Spinal cord (tissue), 10 donors: ENCODE measurements at places on chromosomes 7 and 10.
A peak's percentile ranks its signal among the peaks of the same experiment; 100 is the strongest.

- H3K4me1 ChIP-seq: peaks cover 39% of the 10 kb centered on the region
- H3K27ac ChIP-seq: peak overlapping the region; percentile 65
- no peak for DNase-seq
- H3K4me3 ChIP-seq: no peak overlapping the region
Observed at GRCh38 chr10:30816820-30817171, 187.2 kb upstream of the LYZL2 start.

- H3K4me1 ChIP-seq: peaks cover 10% of the 10 kb centered on the region
- H3K36me3 ChIP-seq: no peaks in the 10 kb centered on the region
- no peak for DNase-seq
- H3K27ac ChIP-seq: no peak overlapping the region
- no peaks in the 10 kb centered on the region for H3K27me3 ChIP-seq
- H3K4me3 ChIP-seq: no peak overlapping the region
Observed at GRCh38 chr10:126480648-126481047, 92.4 kb upstream of the ADAM12 start.

DNA sequence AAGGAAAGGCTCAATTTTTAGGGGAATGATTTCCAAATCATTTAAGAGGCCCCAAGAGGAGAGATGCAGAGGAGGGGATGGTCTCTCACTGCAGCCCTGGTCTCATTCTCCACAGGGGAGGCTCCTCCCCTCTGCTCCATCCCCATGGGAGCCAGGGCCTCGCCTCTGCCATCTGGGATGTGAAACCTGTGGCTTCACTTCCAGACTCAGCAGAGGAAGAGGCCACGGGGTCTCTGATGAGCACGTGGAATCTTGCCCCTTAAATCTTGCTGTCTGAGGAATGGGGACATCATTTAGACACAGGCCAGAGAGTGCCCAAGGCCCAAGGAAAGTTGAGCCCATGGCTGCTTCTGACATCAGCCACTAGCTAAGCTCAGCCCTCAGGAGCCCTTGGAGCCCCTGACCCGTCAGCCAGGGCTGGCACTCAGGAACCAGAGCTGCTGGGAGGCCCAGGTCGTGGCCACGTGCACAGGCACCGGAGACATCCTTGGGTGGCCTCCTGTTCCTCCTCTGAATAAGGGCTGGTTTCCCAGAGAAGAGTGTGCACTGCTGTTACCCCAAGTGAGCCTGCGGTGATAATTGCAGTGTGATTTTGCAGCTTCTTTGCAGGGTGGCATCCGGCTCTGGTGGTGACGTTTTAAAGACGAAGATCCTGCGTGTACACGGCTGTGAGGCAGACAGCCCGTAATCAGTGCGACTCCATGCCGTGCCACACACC lies 50.5 kb downstream of the VIPR2 start:
- H3K36me3 ChIP-seq: peaks cover 25% of the 10 kb centered on the region
- DNase-seq: no peak
- H3K4me1 ChIP-seq: peaks cover 31% of the 10 kb centered on the region
- H3K27me3 ChIP-seq: no peaks in the 10 kb centered on the region
- H3K27ac ChIP-seq: no peak overlapping the region

DNA sequence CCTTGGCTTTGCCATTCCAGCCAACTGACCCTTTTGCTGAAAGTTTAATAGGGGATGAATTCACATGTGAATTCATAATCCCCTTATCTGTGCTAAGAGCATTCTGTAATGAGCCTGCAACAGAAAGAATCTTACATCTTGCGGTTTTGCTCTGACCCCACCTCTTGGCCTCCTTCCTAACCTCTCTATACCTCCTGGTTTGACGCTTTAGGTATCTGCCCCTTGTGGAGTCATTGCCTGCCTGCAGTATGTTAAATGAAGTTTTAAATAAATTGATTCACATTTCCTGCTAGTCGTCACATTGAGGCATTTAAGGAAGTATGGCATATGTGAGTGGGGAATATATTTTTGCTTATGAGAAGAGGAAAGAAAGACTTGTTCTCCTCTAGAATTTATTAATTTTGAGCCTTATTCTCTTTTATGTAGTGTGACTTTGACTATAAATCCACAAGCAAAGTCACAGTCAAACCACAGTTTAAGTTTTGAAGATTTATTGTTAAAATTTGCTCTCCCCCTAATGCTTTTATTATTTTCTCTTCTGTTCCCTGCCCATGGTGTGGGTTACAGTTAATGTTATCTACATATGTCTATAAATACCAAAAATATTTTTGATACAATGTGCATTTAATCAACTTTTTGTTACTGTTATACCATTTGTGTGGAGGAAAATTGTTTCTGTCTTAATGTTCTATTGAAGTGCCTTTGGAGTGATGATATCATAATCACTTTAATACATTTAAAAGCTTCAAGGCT lies 60.9 kb downstream of the LRMDA start:
- no peak overlapping the region for H3K27ac ChIP-seq
- H3K27me3 ChIP-seq: no peaks in the 10 kb centered on the region
- no peaks in the 10 kb centered on the region for H3K36me3 ChIP-seq
- no peaks in the 10 kb centered on the region for H3K4me1 ChIP-seq
- DNase-seq: no peak

DNA sequence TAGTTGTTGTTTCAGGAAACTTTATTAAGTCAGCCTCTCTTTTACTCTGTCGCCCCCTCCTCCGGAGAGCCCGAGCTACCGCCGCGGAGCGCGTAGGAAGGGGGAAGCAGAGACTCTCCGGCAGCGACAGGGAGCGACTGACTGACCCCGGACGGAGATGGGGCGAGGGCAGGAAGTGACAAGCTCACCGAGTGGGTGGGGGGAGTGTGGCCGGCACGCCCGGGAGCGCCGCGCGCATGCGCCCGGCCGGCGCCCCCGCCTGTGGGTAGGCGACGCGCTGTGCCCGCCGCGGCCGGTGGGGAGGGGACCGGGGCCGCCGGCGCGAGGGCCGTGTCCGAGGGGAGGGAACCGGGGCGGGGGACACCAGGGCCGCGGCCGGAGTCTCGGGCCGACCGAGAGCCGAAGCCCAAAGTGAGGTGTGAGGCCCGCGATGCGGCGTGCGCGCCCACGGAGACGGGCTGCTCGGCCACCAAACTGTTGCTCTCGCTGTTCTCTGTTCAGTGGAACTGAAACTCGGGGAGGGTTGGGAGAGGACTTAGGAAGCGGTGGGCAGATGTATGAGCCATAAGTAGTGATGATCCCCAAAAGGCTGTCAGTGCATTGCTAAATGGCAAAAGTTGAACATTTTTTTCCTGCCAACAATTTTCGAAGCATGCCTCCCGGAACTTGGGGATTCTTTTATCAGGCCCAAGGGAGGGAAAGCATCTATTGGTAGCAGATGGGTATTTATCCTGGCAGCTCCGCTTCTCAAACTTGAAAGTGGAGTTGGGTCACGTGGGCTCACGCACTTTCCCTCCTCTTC lies at the start of gene ZNF800:
ZNF800 (minus strand) TSS at position 143 of the 802 bp plus-strand sequence. CDS start 1,151 bp downstream, outside the sequence.
- peak within 1 kb of the TSS; percentile 96 for H3K27ac ChIP-seq
- peaks cover 3% of the 10 kb centered on the region for H3K36me3 ChIP-seq
- H3K4me3 ChIP-seq: peak within 1 kb of the TSS; percentile 82
- peak; percentile 96 for DNase-seq

GRCh38 chr10:125265579-125265955 lies 105.2 kb upstream of the CTBP2 start:
- H3K4me1 ChIP-seq: no peaks in the 10 kb centered on the region
- no peaks in the 10 kb centered on the region for H3K27me3 ChIP-seq
- no peak overlapping the region for H3K4me3 ChIP-seq
- no peak overlapping the region for H3K27ac ChIP-seq
- DNase-seq: no peak

- no peaks in the 10 kb centered on the region for H3K4me1 ChIP-seq
- H3K27ac ChIP-seq: no peak overlapping the region
- DNase-seq: no peak
- H3K36me3 ChIP-seq: no peaks in the 10 kb centered on the region
- no peak overlapping the region for H3K4me3 ChIP-seq
Observed at GRCh38 chr7:134761266-134761665, 18.2 kb upstream of the CALD1 start.

DNA sequence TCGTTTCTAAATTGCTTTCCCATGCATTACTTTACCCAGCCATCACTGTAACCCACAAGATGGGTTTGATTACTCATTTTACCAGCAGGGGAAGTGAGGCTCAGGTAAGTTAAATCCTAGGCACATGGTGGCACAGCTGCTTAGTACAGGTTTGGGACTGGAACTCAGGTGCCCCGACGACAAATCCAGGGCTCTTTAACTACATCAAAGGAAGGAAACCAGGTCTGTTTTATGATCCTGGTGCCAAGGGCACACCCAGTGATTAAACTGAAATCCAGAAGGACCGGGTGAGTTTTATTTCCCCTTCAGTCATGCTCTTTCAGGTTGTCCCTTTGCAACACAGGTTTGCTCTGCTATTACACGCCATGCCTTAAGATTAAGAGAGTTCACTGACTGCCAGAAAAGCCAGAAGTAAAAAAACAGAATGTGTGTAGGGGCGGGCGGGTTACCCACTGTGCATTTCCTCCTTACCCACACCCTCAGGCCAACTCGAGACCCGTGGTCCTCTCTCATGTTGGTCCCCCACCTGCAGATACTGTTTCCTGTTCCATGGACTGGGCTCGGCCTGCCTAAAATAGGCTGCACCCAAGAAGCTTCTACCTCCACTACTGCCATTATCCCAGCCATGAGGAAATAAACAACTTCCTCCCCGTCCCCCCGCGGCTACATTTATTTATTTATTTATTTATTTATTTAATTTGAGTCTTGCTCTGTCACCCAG lies 55.1 kb upstream of the KDM7A start:
- no peak overlapping the region for H3K4me3 ChIP-seq
- no peak overlapping the region for H3K27ac ChIP-seq
- peaks cover 17% of the 10 kb centered on the region for H3K27me3 ChIP-seq

DNA sequence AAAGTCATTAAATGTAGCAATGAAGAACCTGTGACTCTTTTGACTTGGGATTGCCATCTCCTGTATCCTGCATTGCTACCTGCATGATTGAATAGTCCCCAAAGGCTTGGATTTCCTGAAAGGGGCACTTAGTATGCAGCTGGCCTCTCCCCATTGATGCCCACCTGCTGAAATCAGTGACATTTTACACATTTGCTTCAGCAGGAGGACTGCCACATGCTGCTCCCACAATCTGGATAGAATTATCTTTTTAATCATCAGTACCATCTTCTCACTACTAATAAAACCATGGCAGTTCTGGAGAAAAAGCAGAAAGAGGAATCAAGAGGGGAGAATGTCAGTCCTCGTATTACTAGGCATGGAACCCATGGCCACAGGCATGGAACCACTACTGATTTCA lies 67.8 kb downstream of the SLC13A1 start:
- no peak overlapping the region for H3K4me3 ChIP-seq
- peak; percentile 77 for DNase-seq
- H3K36me3 ChIP-seq: no peaks in the 10 kb centered on the region
- no peaks in the 10 kb centered on the region for H3K27me3 ChIP-seq
- H3K27ac ChIP-seq: no peak overlapping the region

GRCh38 chr10:65570143-65571010 lies 1355.5 kb upstream of the LRRTM3 start:
- peak; percentile 31 for DNase-seq
- H3K36me3 ChIP-seq: no peaks in the 10 kb centered on the region
- H3K4me3 ChIP-seq: peak overlapping the region; percentile 38
- no peaks in the 10 kb centered on the region for H3K27me3 ChIP-seq

- DNase-seq: no peak
- H3K4me3 ChIP-seq: no peak overlapping the region
- no peaks in the 10 kb centered on the region for H3K27me3 ChIP-seq
- peaks cover 4% of the 10 kb centered on the region for H3K4me1 ChIP-seq
- H3K36me3 ChIP-seq: peaks cover 16% of the 10 kb centered on the region
Observed at GRCh38 chr7:158766570-158767281, 62.1 kb upstream of the NCAPG2 start.

GRCh38 chr7:157195868-157196267 lies 57.1 kb downstream of the UBE3C start:
- no peak overlapping the region for H3K4me3 ChIP-seq
- no peaks in the 10 kb centered on the region for H3K27me3 ChIP-seq
- H3K27ac ChIP-seq: no peak overlapping the region
- peaks cover 16% of the 10 kb centered on the region for H3K36me3 ChIP-seq

- no peaks in the 10 kb centered on the region for H3K36me3 ChIP-seq
- no peaks in the 10 kb centered on the region for H3K27me3 ChIP-seq
- no peak overlapping the region for H3K27ac ChIP-seq
- DNase-seq: no peak
Observed at GRCh38 chr7:31782411-31782991, 95.5 kb downstream of the PPP1R17 start.

GRCh38 chr7:135207406-135208101 lies 3.8 kb downstream of the WDR91 start:
- H3K4me1 ChIP-seq: peaks cover 10% of the 10 kb centered on the region
- no peak overlapping the region for H3K27ac ChIP-seq
- H3K36me3 ChIP-seq: peaks cover 19% of the 10 kb centered on the region
- no peak for DNase-seq
- H3K4me3 ChIP-seq: no peak overlapping the region
- no peaks in the 10 kb centered on the region for H3K27me3 ChIP-seq

- peaks cover 9% of the 10 kb centered on the region for H3K4me1 ChIP-seq
- H3K27ac ChIP-seq: no peak overlapping the region
- no peaks in the 10 kb centered on the region for H3K36me3 ChIP-seq
- H3K4me3 ChIP-seq: no peak overlapping the region
- DNase-seq: no peak
Observed at GRCh38 chr10:124332426-124332825, 86.3 kb downstream of the OAT start.

GRCh38 chr10:29829776-29830175 lies 195.0 kb upstream of the SVIL start:
- DNase-seq: no peak
- H3K4me1 ChIP-seq: no peaks in the 10 kb centered on the region
- H3K4me3 ChIP-seq: no peak overlapping the region
- no peaks in the 10 kb centered on the region for H3K36me3 ChIP-seq
- no peaks in the 10 kb centered on the region for H3K27me3 ChIP-seq
- no peak overlapping the region for H3K27ac ChIP-seq
